ELF-1 (cell line): ENCODE measurements at places on chromosomes 4 and X.
A peak's percentile ranks its signal among the peaks of the same experiment; 100 is the strongest.

- peak; percentile 74 for DNase-seq
These were observed 25.1 kb upstream of the SETD7 start for GRCh38 chr4:139581096-139581495.

- DNase-seq, result no peak
These were observed 35.5 kb upstream of the PCDH19 start for GRCh38 chrX:100445593-100445992.

- peak; percentile 1 for DNase-seq
These were observed 599.0 kb downstream of the RAB28 start for GRCh38 chr4:12884846-12885796.

DNA sequence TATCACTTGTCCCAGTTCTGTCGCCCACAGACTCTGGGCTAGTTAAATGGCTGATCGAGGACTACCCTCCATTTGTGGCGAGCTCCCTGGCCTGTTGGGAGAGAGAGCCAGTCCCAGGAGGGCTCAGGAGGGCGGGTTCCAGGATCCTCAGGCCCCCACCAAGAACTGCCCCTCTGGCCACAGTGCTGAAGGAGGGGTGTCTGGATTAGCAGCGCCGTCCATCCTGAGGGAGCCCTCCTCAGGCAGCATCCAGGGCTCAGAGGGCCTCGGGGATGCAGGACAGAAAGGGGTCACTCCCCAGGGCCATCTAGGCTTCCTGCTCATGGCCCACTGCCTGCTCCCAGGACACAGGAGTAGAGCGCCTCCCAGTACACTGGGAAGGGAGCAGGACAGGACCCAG, 6.1 kb downstream of the PNMA5 start:
- DNase-seq, result no peak

- no peak for DNase-seq
These were observed 61.4 kb downstream of the SMARCA1 start for GRCh38 chrX:129461801-129462456.

- DNase-seq, result peak; percentile 64
These were observed 4.3 kb upstream of the TSPAN5 start for GRCh38 chr4:98662626-98663225.

- DNase-seq, result peak; percentile 94
These were observed at the start of gene TMSB4X for GRCh38 chrX:12974796-12975669. TSS of gene TMSB4X (plus strand) at chrX:12975110.

DNA sequence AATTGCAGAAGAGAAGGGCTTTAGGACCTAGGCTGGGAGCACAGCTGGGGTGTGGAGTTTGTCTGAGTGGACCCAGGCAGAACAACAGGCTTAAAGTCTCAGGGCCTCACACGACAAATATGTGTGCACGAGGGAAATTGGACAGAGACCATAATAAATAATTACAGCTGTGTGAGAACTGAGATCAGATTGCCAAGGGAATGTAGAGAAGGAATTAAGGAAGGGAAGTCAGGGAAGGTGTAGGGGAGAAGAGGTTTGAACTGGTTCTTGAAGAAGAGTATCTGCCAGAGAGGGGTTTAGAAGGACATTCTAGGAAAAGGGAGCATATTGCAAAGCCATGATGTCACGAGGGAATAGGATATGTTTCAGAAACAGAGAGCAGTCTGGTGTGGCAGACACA, 120.7 kb upstream of the TSPAN5 start:
- DNase-seq, result no peak

DNA sequence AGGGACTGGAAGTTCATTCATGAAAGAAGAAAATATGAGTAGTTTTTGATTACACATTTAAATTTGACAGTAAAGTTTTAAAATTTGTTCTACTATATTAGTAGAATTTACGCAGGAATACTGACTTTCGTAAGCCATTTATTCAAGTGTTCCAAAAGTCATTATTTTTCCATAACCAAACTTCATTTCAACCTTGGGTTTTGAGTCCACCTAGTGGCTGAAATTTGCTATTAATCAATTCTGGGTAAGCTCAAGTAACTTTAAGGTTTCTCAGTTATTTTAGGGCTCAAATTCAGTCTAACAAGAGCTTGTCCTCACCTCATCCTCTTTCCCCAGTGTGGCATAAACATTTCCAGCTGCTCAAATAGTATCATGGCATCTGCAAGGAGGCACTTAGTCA, 175.4 kb downstream of the SH3BGRL start:
- no peak for DNase-seq

- no peak for DNase-seq
These were observed 156.9 kb upstream of the SLC7A11 start for GRCh38 chr4:138399081-138399480.

DNA sequence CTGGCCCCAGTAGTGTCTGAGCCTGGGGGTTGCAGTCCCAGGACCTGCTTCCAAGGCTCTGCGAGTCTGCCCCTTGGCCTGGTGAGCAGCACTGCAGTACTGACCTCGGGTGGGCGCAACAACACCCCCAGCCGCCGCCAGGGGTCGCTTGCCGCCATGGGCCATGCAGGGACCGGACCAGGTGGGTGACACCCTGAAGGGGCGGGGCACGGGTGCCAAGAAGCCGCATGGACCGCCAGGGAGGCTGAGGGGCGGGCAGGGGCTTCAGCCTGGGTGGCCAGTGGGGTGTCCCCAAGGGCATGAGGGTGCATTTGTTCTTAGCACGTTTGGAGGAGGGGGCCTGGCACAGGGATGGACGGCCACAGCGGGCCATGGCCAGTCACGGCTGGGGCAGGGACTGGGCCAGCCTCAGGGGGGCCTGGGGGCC, 25.0 kb downstream of the TACC3 start:
- DNase-seq, result peak; percentile 93

DNA sequence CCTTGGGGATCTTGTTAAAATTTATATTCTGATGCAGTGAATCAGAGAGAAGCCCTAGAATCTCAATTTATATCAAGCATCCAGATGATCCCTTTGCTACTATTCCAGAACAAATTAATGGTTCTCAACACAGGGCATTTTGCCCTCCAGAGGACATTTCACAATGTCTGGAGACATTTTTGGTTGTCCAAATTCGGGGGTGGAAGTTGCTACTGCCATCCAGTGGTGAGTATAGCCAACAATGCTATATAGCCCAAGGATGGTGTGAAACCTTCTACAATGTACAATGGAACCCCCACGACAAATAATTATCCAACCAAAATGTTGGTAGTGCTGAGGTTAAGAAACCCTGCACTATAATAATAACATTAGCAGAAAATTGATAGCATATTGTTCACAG, 2440.0 kb downstream of the PCDH7 start:
- peak; percentile 1 for DNase-seq

- DNase-seq, result no peak
These were observed 66.9 kb downstream of the PARM1 start for GRCh38 chr4:74999714-75000309.

GRCh38 chr4:15648600-15648999, 6.6 kb downstream of the FBXL5 start:
- DNase-seq, result no peak

- no peak for DNase-seq
These were observed 36.9 kb downstream of the NLGN3 start for GRCh38 chrX:71181558-71181909.

DNA sequence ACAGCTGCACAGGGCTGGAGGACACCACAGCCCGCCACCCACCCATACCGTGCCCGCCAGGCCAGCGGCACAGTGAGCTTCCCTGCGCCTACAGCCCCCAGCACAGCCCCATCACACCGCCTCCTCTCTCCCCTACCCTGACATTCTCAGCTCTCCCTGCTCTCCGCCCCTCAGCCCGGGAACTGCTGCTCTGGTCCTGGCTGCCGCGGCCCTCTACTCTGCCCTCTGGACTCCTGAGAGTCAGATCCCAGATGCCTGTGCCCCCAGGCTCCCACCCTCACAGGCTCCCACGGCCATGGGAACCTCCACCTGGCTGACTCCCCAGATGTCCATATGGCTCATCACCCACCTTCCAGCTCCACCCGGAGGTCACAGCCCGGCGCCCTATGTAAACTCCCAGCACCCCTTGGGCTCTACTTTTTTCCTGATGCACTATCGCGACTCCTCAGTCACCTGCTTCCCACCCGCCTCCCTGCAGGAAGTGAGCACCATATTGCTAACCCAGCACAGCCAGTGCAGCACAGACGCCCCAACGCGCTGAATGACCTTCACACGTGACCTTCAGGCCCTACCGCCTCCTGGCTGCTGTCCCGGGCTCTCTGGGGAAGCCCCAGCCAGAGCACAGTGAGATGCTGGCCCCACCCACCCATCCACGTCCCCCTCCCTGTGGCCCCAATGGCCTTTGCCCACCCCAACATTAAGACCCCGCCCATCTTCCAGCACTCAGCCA, 23.0 kb downstream of the FAM53A start:
- DNase-seq, result no peak

DNA sequence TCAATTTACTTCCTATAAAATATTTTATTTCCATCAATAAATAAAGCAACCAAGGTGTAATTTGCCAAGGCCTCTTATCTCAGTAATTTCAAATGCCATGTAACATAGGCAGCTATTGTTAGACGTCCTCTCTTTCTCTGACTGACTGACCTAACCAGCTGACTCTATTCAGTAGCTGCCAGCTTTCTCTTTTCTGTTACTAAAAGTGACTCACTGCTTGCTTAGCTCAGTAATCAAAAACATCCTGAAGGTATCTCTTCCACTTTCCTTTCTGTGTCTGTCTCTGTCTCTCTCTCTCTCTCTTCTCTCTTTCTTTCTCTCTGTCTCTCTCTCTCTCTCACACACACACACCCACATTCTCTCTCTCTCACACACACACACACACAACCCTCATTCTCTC, 134.2 kb downstream of the SPOCK3 start:
- no peak for DNase-seq

DNA sequence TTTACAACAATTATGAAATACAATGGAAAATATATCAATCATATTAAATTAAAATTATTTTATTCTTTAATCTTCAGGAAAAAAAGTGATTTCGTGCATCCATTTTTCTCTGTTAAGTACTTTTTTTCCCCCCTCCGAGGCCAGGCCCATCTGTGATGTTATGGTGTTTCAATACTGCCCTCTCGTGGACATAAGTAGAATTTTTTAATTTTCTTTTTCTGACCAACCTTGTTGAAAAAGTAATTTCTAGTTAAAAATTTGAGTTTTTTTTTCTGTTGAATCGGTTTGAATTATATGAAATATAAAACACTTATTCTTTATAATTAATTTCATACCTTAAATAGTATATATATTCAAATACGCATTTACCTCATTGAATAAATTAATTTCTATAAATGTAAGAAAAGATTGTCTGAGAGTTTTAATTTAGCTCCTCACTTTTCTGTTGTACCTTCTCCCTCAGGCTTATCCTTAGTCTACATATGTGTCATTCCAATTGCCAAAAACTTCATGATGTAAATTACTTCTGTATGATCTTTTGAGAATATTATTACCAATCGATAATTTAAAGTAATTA, 175.8 kb upstream of the TECRL start:
- DNase-seq, result no peak

- DNase-seq, result peak; percentile 1
These were observed 140.1 kb upstream of the TRAM1L1 start for GRCh38 chr4:117225471-117225870.

GRCh38 chrX:1442016-1442665, 10.6 kb downstream of the ASMTL start:
- peak; percentile 1 for DNase-seq

- DNase-seq, result no peak
These were observed 45.8 kb upstream of the IL21 start for GRCh38 chr4:122666527-122667245.

DNA sequence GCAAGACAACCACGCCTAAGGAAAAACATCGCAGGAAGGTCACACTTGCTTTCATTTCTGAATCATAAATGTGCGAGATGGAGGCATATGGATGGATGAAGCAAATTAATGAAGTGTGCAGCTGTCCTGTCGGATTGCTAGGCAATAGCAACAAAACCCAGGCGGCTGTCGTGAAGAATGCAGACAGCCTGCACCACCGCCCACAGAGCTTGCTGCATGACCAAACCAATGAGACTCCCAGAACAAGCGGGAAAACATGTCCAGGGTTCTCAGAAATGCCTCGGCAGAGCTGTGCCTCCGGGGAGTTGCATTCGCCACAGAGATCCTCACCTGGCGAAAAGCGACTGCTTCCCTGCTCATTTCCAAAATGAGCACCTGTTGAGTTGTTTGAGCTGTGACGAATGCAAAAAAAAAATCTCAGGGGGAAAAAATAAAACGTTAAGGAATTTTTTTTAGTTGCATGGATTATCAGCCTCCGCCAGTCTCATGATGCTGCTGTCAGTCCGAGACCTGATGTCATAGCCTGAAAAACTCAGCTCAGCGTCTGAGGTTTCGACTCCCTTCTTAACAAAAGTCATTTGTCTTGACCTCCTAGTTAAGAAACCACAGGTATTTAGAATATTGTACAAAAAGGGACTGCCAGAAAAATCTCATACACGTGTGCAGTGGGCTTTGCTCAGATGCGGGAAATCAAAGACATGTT, 155.5 kb upstream of the MXRA5 start:
- no peak for DNase-seq

GRCh38 chr4:16125571-16126445, 42.0 kb upstream of the PROM1 start:
- DNase-seq, result peak; percentile 76

DNA sequence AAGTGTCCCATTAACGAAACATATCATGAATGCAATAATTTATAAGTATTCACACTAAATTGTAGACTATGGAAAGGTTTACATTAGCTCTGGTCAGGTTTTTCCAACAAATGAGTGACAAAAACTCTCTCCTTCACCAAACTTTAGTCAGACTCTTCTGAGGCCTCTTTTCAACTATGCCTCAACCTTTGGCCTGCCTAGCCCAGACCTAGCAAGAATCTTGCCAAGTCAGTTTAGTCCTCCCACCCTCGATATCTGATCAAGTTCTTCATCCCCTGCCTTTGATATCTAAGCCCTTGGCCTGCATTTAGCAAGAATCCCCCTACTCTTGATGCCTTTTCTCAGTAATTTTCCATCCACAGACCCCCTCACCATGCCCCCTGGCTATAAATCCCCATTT, 37.9 kb downstream of the CCDC158 start:
- no peak for DNase-seq

- no peak for DNase-seq
These were observed 436.0 kb downstream of the CENPC start for GRCh38 chr4:67109276-67109675.

DNA sequence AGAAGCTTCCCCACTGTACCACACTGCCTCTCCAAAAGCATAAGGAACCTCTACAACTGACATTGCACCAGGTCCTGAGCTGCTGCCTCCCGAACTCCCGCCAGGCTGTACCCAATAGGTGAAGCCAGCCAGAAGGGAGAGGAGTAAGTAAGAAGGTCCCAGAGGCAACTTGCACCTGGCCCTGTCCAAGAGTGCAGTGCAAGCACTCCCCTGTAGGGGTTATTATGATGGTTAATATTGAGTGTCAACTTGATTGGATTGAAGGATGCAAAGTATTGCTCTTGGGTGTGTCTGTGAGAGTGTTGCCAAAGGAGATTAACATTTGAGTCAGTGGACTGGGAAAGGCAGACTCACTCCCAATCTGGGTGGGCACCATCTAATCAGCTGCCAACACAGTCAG, 879.3 kb upstream of the SLIT2 start:
- DNase-seq, result no peak

DNA sequence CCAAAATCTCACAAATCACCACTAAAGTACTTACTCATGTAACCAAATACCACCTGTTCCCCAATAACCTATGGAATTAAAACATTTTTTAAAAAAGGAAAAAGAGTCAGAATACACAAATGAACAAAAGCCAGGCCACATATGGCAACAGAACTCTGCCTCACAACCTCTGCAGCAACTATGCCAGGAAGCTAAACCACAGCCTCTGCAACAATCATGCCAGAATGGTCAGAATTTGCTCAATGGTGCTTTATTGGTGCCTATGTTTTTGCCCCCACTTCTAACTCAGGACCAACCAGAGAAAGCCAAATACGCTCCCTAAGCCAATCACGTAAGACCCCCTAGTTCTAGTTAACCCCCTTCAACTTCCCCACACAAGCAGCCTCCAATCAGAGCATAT, 69.6 kb downstream of the HOPX start:
- no peak for DNase-seq
